Stimulated activated CD4-positive, alpha-beta T cell treated with anti-CD3 and anti-CD28 coated beads, Interleukin-1b, Interleukin-23, amount 100 ng/mL, for 24 hours (primary cell): ENCODE measurements at places on chromosomes 7 and 10.

DNA sequence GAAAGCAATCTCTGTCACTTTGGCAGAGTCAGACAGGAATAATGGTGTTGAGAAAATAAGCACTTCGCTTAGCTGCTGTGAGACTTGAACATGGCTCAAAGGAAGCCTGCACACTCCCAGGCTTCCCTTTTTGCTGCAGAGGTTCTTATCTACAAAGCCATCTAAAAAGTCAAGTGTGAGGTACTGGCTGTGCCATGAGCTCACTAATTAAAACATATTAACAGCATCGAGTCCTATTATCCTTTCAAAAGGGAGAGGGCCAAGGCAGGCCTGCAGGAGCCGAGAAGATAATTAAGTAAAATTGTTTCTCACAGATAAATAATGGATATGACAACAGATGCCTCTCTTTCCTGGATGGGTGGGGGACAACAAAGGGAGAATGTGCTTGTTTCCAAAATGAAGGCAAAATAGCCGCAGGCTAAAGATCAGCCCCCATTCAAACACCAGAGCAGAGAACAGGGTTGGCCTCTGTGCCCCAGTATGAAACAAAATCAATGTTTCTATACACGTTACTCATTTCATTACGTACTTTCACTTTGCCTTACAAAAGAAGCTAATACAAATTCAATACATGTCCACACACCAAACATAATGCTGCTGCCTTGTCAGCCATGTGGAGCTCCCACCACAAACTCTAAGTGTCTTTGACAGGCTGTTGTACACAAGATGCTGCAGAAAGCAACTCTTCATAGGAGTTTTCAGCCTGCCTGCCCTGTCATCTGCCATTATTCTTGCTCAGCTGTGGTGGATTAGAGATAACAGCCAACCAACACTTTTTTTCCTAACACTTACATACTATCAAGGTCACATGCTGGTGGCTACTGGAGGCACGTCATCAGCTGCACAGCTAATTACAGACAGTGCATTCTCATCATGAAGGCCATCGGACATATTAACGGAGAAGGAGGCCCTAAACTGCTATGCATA lies 55.3 kb downstream of the ELAPOR2 start:
- no peak for DNase-seq

- no peak for DNase-seq
Observed at GRCh38 chr7:56115852-56116538, at the start of gene NUPR2. TSS of gene NUPR2 (minus strand) at chr7:56116417. CDS start at chr7:56116314, 103 bp downstream.

DNA sequence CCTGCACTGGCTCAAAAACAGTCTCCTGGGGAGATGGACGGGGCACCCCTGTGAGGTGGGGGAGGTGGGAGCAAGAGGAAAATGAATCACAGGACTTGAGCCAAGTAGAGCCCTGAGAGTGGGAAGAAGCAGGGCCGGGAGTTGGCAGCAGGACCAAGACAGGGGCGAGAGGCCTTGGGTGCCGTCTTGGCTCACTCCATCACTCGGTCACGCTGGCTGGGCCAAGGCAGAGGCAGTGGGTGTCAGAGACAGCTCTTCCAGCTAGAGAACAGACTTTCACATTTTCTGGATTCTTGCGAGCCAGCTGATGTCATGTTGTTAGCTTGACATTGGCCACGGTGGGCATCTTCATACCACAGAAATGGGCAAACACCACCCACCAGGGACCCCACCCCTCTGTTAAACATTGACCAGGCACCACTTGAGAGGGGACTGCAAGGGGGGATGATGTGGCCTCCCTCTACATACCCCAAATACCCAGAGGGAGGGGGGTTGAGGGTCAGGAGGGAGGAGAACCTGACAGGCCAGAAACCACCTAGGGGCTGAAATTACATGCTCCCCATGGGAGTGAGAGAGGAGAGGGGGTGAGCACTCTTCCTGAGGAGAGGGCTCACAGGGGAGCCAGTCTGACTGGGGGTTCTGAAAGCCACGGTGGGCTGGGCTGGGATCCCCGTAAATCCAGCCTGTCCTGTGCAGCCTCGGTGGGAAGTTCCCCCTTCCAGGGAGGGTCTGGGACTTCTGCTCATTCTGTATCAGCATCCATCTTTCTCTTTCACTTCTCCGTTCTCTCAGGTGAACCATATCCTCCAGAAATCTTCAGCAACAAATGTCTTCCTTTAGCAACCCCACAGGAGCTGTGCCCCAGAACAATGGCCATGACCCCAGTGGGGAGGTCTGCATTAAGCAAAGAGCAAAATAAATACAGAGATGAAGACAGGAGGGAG lies 19.6 kb downstream of the CAMK2B start:
- no peak for DNase-seq

DNA sequence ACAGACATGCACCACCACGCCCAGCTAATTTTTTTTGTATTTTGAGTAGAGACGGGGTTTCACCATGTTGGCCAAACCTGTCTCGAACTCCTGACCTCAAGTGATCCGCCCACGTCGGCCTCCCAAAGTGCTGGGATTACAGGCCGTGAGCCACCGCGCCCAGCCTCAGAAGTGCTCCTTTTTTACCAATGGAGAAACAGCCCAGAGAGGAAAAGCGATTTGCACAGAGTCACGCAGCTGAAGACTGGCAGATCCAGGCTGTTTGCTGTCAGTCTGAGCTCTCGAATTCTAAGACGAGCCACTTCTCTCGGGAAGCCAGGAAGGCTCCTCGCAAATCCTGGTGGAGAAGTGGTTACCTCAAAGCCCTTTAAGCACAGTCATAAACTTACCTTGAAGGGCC lies 57.4 kb upstream of the SDK1 start:
- no peak for DNase-seq

DNA sequence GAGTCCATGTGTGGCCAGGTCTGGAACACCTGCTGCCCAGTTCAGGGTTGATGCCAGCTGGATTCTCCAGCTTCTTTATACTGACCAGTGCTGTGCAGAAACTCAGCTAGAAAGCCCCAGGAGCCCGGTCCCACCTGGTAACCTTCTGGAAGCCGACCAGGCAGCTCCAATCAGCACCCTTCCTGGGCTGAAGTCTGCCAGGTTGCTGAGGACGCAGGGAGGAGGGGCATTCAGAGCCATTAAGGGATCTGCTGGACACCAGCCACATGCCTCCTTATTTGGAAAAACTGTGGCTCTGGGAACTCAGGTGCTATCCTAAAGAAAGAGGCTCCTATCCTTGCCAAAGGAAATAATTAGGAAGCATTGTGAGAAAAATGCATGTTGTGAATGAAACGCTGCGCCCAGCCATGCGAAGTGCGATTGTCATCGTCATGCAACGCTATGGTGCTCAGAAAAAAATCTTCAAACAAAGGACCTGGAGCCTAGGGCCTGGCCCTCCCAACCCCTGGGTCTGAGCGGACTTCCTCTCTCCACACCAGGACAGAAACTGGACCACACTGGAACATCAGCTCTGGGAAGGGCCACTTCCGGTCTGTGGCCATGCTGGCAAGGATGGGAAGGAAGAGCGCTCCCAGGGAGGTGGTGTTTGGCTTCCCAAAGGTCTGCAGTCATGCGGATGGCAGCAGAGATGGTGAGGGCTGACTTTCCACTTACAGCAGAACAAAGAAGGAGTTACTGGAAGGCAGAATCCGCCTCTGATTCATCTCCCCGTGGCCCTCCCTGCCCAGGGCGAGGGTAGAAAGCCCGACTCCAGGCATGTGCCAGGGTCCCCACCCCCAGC lies 90.1 kb downstream of the FAM53B start:
- no peak for DNase-seq
